ENCODE measurements at places on chromosomes 12 and 14. TPM values are rescaled to one million over a fixed set of nuclear protein-coding genes. Genes with fewer than 3 reads are reported as not detected.

Gene DNAAF2
- total RNA-seq: 5.5 TPM

Gene HOXC5
- 1.7 TPM for total RNA-seq

Gene BDKRB2
- total RNA-seq: 17.1 TPM

Gene SYCP3
- not detected for total RNA-seq

- no peak for DNase-seq
Observed at GRCh38 chr12:52564582-52564981, 9.1 kb downstream of the KRT74 start.

GRCh38 chr12:103960616-103961227 lies 5.0 kb upstream of the TDG start:
- DNase-seq: no peak

DNA sequence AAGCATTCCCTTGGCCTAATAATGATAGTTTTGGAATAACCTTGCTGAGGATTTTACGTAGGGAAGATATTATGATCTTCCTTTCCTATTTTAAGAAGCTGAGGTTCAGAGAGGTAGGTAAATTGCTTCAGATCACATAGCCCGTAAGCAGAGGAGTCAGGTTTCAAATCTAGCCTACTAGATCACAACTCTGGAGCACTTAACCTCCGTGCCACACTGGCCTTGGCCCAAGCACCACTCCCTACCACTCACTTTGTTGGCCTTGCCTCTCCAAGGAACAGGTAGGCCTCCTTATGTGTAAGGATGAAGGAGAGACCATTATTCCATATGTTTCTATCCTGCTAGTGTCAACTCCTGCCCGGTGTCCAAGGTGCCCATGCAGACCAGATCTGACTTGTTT lies 12.4 kb upstream of the ACOT1 start:
- no peak for DNase-seq

DNA sequence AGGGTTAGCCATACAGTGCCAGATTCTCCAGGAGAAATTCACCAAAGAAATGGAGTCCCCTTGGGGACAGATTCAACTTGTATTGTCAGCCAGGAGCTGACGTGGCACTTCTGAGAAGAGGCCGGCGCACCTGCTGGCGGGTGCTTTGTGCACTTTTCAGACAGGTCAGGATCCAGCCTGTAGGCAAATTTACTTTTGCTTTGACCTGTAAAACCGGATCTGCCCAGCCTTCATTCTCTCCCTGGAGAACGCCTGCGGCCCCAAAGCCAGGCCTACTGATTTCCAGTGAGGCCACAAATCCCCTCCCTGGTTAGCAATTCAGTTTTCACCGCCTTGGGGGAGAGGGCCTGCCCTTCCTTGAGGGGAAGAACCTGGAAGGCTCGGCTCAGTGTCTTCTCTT lies 17.4 kb downstream of the P2RX4 start:
- DNase-seq: peak; percentile 76

DNA sequence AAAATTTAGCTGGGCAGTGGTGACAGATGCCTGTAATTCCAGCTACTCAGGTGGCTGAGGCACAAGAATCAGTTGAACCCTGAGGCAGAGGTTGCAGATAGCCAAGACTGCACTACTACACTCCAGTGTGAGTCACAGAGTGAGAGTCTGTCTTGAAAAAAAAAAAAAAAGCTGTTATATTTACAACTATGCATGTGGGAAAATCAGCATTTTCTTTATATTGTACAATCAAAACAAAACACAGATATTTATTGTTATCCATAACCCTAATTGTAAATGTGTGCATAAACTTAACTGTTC lies 12.5 kb downstream of the C1R start:
- DNase-seq: no peak

- no peak for DNase-seq
Observed at GRCh38 chr12:121866331-121866730, 7.7 kb upstream of the HPD start.

DNA sequence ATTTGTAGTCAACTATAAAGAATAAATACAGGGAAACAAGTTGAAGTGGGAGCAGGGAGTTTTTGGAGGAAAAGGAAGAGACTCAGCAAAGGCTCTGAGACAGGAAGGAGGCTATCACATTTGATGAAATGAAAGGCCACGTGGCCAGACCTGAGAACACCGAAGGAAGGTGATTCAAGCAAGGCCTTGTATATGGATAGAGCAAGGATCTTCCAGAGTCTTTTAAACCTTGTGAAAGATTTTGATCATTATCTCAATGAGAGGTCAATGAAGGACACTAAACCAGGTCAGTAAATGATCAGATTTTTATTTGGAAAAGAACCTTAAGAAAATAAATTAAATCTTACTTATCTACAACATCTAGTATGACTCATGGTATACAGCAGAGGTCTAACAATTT lies 523.5 kb downstream of the SLC16A7 start:
- no peak for DNase-seq

- DNase-seq: no peak
Observed at GRCh38 chr12:43290836-43291235, 261.2 kb downstream of the ADAMTS20 start.

DNA sequence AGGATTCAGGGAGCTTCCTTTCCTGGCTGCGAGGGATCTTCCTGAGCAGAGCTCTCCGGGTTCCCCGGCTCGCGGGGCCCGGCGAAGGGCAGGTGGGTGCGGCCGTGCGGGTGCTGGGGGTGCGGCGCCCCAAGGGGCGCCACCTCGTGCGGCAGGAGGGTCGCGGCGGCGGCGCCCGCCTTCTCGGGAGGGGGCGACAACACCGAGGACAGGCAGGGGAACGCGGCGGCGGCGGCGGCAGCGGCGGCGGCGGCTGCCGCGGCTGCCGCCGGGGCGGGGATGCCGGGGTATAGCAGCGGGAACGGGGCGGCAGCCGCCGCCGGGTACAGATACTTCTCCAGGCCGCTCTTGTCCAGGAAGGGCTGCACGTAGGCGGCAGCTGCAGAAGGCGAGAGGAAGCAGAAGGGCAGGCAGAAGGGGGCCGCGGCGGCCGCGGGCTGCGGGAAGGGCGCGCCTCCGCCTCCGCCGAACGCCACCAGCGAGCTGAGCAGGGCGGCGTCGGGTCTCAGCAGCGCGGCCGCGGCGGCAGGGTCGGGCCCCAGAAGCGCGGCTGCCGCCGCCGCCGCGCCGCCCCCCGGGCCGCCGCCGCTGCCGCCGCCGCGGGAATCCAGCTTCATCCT lies 2.7 kb downstream of the BHLHE41 start:
- no peak for DNase-seq

- no peak for DNase-seq
Observed at GRCh38 chr12:57341275-57341990, 89.4 kb downstream of the R3HDM2 start.

- DNase-seq: no peak
Observed at GRCh38 chr12:100166232-100166631, 23.6 kb upstream of the BLTP3B start.

GRCh38 chr14:50249136-50249775 lies 17.9 kb upstream of the SOS2 start:
- DNase-seq: no peak

GRCh38 chr12:92784356-92784755 lies 81.6 kb downstream of the PLEKHG7 start:
- no peak for DNase-seq

DNA sequence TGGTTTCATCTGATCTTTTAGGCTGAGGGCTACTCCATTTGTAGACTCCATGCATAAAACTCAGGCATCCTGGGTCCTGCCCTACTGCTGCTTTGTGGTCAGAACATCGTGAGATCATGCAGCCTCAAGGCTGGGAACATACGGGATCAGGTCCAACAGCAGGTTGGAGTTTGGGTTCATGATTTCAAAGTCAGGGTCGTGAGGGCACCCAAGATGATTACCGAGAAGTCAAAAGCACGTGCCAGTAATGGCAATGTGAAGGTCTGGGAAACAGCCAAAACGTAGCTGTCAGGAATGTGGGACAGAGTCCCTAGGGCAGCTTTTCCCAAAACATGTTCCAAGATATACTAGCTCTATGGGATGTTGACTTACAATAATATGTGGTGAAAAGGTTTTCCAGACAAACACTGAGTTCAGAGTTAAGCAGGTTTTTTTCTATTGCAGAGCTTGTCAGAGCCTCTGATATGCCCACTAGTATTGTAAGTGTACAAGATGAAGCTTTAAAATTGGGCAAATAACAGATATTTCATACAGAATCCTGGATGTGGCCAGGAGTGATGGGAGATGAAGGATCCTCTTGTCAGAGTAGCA lies 130.3 kb upstream of the DNM1L start:
- peak; percentile 48 for DNase-seq

DNA sequence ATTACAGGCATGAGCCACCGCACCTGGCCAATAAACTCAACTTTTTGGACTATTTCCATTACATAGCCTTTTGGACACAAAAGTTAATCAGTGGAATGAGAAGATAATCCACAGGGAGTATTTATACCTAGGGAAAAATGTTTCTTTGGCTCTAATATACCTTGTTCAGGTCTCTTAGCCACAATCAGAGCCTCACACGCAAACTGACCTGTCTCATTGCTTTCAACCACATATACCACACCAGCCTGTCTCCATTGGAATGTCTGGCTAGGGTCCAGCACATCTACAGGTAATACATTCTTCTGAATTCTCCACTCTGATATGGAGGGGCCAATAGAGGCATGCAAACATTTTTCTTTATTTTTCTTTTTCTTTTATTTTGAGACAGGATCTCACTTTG lies 3.8 kb upstream of the RBMS2 start:
- no peak for DNase-seq

DNA sequence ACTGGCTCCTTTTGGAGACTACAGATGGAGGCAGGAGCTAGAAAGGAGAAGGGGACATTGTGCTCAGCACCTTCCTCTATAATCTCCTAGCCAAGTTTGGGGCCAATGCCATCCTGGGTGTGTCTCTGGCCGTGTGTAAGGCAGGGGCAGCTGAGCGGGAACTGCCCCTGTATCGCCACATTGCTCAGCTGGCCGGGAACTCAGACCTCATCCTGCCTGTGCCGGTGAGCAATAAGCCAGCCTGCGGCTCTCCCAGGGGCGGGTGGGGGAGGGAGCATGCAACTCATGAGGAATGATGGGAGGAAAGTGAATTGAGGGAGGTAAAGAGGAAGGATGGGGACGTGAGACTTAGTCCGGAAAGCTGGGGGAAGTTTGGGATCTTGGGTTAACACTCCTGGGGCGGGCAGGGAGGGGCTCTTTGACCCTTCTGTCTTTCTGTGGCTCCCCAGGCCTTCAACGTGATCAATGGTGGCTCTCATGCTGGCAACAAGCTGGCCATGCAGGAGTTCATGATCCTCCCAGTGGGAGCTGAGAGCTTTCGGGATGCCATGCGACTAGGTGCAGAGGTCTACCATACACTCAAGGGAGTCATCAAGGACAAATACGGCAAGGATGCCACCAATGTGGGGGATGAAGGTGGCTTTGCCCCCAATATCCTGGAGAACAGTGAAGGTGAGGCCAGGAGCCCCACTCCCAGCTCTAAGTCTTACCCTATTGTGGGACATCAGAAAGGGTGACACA lies 3.3 kb downstream of the ENO2 start:
- DNase-seq: no peak

GRCh38 chr14:97564334-97564733 lies 767.2 kb downstream of the VRK1 start:
- no peak for DNase-seq

DNA sequence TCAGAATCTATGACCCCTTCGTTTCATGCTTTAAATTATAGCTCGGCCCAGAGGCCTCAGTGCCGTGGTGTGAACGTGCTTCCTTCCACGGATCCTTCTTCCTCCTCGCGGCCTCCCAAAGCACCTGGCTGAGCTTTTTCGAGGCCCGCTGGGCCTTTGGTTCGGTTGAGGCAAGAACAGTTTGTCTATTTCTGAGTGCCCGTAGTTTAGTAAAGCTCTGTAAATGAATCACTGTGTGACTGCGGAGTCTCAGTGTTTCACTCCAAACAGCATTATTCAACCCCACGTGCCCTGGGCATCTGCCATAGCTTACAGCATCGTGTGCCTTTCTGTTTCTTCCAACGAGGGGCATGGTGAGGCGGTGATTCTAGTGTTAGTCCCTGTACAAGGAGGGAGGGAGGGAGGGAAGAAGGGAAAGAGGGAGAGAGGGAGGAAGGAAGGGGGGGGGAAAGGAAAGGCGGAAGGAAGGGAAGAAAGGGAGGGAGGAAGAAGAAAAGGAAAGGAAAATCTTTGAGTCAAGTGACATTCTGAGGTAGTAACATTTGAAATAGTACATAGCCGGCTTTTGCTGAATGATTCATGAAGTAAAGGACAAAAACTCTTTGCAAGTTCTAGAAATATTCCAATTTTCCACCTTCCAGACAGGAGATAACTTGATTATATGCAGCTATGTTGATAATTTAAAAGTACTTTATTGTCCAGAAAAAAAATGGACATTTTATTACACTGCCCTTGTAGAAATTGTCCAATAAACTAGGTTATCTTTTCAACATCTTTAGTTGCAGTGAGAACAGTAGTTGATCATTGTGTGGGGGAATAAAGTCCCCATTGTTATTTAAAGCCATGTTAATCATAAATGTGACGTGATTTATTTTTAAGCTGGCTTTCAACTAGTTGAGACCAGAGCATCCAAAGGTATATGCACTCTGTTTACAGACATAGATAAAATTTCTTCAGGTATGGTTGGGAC lies 1.2 kb upstream of the TRIM9 start:
- no peak for DNase-seq

- no peak for DNase-seq
Observed at GRCh38 chr12:124109760-124110159, 136.7 kb downstream of the ZNF664 start.

- no peak for DNase-seq
Observed at GRCh38 chr12:104150416-104150815, 12.4 kb upstream of the NFYB start.

DNA sequence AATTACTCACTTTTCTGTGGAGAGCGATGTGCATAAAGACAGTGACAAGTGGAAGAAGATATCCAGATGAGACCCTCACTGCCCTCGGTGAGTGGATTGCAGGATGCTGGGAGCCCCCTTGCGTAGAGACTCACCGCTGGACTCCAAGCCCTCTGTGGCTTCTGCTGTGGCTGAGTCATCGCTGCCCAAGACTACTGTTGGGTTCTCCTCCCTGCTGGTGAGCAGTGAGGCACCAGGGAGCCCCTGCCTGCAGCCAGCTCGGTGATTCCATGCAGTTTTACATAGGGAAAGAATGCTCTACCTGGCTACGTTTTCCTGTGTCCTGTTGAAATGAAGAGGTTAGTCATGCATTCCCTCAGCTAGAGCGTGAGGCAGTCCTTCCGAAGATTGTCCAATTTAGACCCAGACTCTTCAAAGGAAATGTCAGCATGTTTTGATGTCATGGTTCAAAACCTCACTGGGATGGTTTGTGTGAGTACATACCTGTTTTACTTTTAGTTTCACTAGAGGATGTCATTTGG lies 28.2 kb downstream of the TRAF3 start:
- no peak for DNase-seq

GRCh38 chr14:89565607-89566006 lies 148.6 kb upstream of the FOXN3 start:
- DNase-seq: no peak

GRCh38 chr14:100015251-100015655 lies 50.0 kb upstream of the EVL start:
- no peak for DNase-seq

Measured in ureter (tissue), 1 donor.